Stimulated activated CD4-positive, alpha-beta T cell treated with anti-CD3 and anti-CD28 coated beads, TNF-alpha, amount 100 ng/mL, for 24 hours (primary cell): ENCODE measurements at places on chromosomes 16 and 17.

DNA sequence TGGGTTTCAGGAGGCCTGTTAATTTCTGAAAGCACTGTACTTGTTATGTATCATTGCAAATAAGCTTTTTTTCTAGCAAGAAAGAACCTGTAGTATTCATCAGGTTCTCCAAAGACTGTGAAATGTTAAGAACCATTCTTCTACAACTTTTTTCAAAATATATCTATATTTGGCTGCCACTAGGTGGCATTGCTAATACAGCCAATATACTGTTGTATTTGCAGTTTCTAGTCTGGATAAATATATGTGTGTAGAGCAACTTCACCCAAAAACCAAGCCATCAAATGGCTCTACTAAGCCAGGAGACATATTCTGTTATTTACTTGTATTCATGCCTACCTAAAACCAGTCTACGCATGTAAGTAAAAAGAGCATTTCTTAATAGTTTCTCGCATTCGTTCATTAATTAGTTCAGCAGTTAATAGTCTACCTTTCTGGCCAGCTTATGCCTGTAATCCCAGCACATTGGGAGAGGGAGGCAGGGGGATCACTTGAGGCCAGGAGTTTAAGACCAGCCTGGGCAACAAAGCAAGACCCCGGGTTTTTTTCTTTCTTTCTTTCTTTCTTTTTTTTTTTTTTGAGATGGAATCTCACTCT, 39.5 kb downstream of the VMP1 start:
- no peak for DNase-seq

GRCh38 chr16:9094011-9094846, 2.8 kb downstream of the HAPSTR1 start:
- no peak for DNase-seq

DNA sequence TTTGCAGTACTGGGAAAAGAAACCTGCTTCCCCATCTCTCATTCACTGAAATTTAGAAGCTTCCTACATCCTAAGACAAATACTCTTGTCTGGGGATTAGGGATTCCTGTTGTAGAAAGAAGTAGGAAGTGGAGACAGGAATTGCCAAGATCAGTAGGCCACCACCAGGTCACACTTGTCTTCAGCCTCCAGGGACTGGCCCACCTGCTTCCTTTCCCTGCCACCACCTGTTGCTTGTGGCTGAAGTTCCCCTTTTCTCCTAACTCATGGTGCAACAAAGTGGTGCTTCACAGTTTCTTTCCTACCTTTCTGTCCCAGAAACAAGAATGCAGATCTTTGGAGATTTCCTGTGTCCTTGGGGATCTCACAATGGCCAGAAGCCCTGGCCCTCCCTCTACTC, 82.4 kb downstream of the WNT3 start:
- no peak for DNase-seq

GRCh38 chr16:77327717-77328116, 107.1 kb downstream of the ADAMTS18 start:
- DNase-seq: no peak

GRCh38 chr16:62272035-62272434, 235.8 kb upstream of the CDH8 start:
- no peak for DNase-seq
